ENCODE measurements at places on chromosomes 3 and 15.

DNA sequence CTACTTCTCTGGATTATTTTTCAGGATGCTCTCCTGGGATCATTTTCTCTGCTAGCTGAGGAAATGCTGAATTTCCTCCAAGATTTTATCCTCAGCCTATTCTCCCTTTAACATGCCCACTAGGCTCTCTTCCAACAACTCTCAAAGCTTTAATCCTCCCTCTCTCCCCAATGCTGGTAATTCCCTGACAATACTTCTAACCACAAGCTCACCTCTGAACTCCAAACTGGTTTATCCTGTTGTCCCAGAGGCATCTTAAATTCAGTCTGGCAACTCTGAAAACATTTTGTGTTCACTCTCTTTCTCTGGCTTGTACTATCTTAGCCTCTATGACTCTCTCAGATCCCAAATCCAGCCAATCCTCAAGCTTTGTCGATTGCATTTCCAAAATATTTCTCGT is 490.3 kb downstream of the MECOM start:
- peak; percentile 70 for DNase-seq

- no peak for DNase-seq
These were observed 246.8 kb downstream of the NR1D2 start for GRCh38 chr3:24191801-24192403.

DNA sequence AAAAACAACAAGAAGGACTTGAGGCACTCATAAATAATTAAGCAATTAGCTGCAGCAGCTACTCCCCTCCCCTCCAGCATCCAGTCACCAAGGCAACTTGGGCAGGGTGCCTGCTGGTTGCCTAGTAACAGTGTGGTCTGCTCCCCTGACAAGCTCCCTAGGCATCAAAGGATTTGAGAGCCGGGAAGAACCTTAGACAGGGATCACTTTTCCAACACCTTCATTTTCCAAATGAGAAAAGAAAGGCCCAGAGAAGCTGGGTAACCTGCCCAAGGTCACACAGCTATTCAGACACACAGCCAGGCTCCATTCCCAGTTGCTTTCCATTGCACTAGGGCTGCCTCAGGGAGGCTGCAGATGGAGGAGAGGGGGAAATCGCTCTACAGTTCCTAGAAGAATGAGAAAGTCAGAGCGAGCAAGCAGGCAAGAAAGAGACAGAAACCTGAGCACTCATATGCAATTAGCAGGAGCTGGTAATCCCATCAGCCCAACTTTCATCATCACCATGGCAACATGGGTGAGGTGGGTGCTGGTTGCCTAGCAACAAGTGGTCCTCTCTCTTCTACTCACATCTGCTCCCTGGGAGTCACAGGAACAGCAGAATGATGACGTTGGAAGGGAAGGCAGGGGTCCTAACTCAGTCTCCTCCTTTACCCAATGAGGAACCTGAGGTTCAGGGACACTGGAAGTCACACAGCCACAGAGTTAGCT is 3.6 kb upstream of the EIF4E3 start:
- peak; percentile 63 for DNase-seq

DNA sequence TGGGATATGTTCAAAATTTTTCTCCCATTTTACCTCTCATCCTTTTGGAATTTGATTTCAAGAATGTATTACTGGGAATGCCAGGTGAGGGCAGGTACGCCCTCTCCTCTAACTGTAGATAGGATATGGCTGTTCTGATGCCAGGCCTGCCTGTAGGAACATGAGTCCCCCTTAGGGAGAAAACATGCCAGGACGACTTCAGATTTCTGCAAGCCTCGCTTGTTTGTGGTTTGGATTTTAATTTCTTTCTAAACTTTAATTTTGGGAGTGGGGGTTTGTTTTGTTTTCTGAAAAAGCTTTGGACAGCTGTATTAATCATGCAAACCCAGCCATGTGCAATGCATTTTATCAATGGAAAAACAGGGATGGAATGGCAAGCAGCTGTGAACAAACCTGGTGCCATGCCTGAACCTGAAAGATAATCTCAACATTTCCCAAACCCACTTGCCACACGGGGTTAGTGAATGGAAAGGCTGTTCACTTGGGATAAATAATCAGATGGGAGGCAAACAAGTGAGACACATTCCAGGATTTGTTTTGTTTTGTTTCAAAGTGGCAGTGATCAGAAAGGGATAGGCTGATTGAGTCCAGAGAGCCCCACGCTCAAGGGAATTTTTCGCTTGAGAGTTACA is 207.6 kb downstream of the GAP43 start:
- no peak for DNase-seq

GRCh38 chr15:70357453-70357852 is 259.7 kb upstream of the TLE3 start:
- peak; percentile 34 for DNase-seq

- peak; percentile 68 for DNase-seq
These were observed 699 bp upstream of the SHOX2 start for GRCh38 chr3:158106766-158107471.

GRCh38 chr3:143825513-143825912 is 22.8 kb downstream of the SLC9A9 start:
- no peak for DNase-seq

DNA sequence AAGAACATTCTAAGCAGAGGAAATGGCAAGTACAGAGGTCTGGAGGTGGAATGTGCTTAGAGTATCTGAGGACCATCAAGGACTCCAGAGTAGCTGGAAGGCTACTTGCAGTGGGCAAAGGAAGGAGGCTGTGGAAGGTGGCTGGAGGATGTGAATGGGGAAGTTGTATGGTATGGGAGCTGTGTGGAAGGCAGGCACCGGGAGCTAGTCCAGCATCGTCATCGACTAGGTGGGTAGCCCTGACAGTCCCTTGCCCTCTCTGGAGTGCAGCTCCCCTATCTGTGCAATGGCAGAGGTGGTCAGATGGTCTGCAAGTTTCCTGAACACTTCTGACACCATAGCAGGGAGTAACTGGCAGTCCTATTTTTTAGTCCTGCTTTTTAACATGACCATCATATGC is 19.3 kb downstream of the CCDC13 start:
- peak; percentile 29 for DNase-seq

DNA sequence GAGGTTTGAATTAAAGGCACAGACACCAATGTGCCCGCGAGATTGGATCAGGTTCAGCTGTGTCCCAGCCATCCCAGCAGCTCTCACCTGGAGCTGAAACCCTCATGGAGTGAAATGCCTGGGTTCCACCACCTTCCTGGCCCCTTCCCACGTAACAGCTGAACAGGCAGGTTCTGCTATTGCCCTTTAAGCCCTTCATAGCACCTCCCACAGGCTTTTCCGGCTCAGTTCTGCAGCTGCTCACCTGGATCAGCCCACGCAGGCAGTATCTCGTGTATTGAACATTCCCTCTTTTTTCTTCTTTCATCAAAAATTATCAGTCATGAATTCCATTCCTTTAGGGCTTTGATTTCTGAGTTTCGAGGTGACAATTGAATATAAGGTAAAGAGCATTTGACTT is 129.8 kb downstream of the SLC9A9 start:
- no peak for DNase-seq

GRCh38 chr3:194830401-194830800 is 144.7 kb downstream of the FAM43A start:
- DNase-seq = no peak
